ENCODE measurements at places on chromosomes 7 and 10. TPM values are rescaled to one million over a fixed set of nuclear protein-coding genes. Genes with fewer than 3 reads are reported as not detected.

OR2A12 gene
- not detected for polyA plus RNA-seq

NPC1L1 gene
- polyA plus RNA-seq = 0.10 TPM

NKX2-3 gene
- polyA plus RNA-seq = not detected

TBX20 gene
- polyA plus RNA-seq = not detected

PPP1R17 gene
- not detected for polyA plus RNA-seq

MYH16 gene
- polyA plus RNA-seq = not detected

KLF6 gene
- polyA plus RNA-seq = 921 TPM

DENND2A gene
- 0.31 TPM for polyA plus RNA-seq

AASS gene
- polyA plus RNA-seq = 4.7 TPM

DNA sequence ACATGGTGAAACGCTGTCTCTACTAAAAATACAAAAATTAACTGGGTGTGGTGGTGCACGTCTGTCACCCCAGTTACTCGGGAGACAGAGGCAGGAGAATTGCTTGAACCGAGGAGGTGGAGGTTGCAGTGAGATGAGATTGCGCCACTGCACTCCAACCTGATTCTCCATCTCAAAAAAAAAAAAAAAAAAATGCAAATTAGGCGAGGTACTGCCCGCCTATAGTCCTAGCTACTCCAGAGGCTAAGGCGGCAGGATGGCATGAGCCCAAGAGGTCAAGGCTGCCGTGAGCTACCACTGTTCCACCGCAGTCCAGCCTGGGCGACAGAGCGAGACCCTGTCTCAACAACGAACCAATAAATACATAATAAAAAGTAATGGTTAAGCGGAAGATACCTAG is 1.1 kb upstream of the EIF4H start:
- peak; percentile 48 for DNase-seq

- DNase-seq = no peak
Measured at GRCh38 chr10:77533887-77534278, 103.7 kb downstream of the KCNMA1 start.

- no peak for DNase-seq
Measured at GRCh38 chr7:150904011-150904909, 51.9 kb downstream of the AOC1 start.

GRCh38 chr7:141220263-141220880 is 146.5 kb downstream of the TMEM178B start:
- DNase-seq = no peak

DNA sequence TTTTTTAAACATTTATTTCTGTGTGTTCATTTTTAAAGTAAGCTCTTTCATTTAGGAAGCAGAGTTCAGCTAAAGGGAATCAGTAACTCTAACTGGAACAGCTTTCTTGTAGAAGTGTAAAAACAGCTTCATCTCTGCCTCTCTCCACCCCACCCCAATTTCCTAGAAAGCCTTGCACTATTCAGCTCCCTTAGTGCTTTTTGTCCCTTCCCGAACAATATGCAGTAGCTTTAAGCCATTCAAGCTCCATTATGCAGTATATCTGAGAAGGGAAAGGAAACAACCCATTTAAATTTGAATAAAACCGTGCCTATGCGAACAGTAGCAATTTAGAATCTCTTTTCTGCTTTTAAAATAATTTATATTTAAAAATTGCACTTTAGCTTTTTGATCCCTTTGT is 134.5 kb downstream of the TRIL start:
- no peak for DNase-seq

DNA sequence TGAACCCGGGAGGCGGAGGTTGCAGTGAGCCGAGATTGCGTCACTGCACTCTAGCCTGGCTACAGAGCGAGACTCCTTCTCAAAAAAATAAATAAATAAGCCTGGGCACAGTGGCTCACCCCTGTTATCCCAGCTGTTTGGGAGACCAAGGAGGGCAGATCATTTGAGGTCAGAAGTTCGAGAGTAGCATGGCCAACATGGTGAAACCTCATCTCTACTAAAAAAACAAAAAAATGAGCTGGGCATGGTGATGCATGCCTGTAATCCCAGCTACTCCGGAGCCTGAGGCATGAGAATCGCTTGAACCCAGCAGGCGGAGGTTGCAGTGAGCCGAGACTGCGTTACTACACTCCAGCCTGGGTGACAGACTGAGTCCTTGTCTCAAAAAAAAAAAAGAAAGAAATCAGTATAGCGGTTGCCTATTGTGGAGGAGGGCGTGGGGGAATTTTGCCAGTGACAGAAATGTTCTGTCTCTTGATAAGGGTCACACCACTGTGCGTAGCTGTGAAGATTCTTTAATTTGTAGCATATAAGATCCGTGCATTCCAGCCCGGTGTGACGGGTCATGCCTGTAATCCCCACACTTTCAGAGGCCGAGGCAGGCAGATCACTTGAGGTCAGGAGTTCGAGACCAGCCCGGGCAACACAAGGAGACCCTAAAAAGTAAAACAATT is 17.9 kb upstream of the EIF3B start:
- DNase-seq = no peak

DNA sequence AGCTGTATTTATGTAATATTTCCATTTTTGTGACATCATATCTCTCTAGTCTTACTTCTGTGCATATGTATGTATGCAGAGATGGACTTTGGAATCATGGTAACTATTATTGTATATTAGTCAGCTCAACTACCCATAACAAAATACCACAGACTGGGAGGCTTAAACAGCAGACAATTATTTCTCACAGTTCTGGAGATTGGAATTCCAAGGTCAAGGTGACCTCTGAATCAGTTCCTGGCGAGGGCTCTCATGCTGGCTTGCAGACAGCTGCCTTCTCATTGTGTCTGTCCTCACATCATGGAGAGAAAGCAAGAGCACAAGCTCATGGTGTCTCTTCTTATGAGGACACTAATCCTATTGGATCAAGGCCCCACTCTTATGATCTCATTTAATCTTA is 79.1 kb downstream of the RAMP3 start:
- DNase-seq = no peak

GRCh38 chr10:116877391-116877790 is 28.1 kb downstream of the ENO4 start:
- DNase-seq = no peak

DNA sequence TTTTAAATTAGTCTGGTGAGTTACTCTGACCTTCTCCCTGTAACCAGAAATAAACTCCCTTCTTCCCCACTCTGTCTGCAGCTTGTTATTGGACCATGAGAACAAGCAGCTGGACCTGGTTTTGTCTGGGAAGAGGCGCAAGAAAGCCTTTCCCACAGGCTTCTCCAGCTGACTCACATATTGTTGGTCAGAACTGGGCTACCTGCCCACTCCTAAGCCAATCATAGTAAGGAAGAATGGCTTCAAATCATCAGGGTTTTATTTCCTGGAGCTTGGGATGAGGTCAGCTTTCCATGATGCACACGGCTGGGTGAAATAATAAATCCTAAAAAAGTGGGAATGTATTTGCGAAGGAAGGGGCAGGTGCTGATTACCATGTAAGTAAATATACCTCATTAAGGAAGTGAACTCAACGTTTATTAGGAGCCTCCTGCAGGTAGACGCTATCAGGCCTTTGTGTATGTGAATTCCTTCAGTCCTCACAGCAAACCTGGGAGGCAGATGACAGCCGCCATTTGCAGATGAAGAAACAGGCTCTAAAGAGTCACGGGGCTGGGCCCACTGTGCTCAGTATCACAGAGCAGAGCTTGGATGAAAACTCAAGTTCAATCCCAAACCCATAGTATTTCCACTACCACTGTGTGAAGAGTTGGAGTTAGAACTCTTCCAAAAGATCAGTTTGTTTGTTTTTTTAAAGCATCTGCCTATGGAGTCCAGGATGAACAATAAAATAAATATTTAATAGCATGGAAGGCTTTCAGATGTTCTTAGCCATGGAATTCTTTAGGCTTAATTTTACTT is 32.8 kb downstream of the IL15RA start:
- no peak for DNase-seq

GRCh38 chr10:75935650-75936400 is 504.4 kb downstream of the LRMDA start:
- DNase-seq = no peak

GRCh38 chr7:131586259-131586658 is 29.8 kb upstream of the PODXL start:
- DNase-seq = no peak

GRCh38 chr10:725302-725701 is 35.8 kb upstream of the DIP2C start:
- no peak for DNase-seq

GRCh38 chr10:18786478-18786877 is 127.2 kb downstream of the ARL5B start:
- DNase-seq = no peak

DNA sequence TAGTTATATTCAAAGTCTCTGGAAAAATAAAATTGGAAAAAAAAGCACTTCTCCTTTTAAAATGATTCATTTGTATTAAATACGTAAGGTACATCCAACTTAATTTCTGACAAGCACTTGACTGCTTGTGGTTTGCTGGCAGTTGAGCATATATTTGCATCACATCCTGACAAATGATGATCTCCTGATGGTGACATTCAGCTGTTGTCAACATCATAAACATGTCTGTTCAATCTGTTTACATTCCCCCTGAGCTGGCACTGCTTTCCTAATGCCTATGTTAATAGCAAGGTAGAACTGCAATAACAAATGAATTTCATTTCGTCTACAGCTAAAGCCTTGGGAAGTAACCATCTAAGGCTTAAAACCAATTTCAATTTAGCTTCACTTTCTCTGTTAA is 24.4 kb downstream of the TSPAN12 start:
- no peak for DNase-seq

GRCh38 chr7:84092207-84092606 is 102.4 kb downstream of the SEMA3A start:
- DNase-seq = no peak

GRCh38 chr10:114755537-114755936 is 66.0 kb upstream of the FHIP2A start:
- DNase-seq = no peak

DNA sequence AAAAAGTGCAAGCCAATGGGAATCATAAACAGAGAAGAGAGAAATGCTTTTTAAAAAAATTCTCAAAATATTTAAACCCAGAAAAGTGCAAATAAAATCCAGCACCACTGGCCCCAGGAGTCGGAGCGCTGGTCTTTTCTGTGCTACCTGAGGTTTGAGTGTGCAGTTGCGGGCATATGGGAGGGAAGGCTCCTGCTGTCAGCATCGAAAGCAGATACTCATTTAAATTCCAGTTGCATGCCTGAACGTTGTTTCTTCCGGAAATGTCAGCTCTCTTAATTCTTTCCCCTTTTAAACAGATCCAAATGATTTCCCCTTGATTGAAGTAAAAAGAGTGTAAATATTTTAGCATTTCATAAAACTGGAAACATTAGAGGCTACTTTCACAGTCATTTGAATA is 240.5 kb upstream of the GPR26 start:
- DNase-seq = no peak

- DNase-seq = peak; percentile 43
Measured at GRCh38 chr7:44377681-44378421, 52.5 kb upstream of the CAMK2B start.

- no peak for DNase-seq
Measured at GRCh38 chr10:15046626-15047025, 2.9 kb downstream of the OLAH start.

DNA sequence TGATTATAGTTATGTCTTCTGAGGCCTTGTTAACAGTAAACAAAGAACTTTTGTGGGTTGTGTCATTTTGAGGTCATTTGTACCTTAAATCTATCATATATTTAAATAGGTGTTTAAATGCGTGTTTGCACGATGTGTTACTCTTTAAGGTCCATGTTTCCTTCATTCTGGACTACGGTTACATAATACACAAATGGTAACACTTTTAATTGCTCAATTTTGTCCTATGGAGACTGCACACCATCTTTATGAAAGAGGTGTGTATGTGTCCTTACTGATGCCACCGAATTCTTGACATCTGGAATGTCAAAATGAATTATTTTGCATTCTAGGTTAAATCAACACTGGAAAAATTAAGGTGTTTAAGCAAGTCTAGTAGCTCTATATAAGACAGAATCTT is 1.7 kb downstream of the PALS2 start:
- DNase-seq = peak; percentile 9

DNA sequence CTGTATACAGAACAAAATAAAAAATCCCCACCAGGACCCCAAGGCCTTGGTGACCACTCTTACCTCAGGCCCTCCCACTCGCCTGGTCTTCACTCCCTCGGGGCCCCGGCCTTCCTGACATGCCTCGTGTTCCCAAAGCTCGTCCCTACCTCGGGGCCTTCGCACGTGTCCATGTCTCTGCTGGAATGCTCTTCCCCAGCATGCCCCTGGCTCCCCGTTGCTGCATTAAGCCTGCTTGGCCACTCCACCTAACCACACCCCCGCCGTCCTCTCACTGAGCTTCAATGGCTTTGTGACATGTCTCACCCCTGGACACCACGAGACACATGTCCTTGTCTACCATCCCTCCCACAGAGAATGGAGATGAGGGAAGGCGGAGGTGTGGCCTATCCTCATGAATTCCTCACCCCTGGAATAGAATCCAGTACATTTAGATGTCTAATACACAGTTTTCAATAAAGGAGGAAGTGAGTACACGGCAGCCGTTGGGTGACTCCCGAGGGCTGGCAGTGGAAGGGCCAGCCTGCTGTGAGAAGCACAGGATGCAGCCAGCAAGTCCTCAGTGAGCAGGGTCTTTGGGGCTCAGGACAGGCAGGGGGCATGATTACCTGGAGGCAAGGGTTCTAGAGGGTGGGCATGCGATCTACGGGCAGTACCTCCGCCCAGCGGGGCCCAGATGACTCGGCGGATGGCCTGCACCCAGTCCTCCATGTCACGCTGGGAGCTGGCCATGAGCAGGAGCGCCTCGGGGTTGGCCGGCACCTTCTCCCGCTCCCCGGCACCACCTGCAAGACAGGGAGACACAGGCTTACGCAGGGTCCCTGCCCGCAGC is 125.7 kb downstream of the ARHGAP22 start:
- no peak for DNase-seq

Data from B cell (primary cell).